ENCODE measurements at places on chromosomes 5 and 9.
A peak's percentile ranks its signal among the peaks of the same experiment; 100 is the strongest.

GRCh38 chr5:164680812-164681520 is 1175.5 kb downstream of the MAT2B start:
- no peak for DNase-seq

GRCh38 chr5:107330903-107331302 is 339.8 kb downstream of the EFNA5 start:
- DNase-seq = no peak

DNA sequence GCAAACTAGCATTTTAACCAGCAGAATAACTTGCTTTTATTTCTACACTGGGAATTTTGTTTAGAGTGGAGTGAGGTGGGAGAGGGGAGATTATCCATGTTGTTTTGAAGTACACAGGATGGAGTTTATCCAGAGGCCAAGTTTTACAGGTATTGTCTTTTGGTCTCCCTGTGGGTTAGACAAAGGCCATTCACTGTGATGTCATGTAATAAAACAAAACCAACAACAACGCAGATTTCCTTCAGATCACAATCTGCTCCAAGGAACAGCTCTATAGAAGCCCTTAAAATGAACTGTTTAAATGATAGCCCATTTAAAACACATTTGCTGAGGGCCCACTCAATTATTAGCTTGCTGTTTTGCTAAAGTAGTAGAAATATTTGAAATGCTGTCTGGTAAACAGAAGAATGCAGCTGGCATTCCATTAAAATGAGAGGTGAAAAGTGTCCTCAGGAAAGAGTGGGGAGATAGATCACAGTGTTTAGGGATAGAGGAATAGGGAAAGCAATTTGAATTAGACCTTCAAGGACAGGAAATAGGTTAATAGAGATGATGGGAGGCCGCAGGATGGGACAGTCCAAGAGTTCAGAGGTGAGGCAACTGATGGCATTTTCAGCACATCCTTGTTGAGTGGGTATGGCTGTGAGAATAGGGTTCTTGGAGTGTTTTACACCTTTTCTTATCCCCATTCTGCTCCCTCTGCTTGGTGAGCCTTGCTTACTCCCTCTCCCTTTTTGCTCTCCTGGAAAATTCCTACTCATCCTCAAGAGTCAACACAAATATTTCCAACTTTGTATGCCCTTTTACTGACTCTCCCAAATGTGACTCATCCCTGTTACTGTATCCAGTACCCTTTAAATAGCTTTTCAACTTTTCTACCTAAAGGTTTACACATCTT is 140.1 kb upstream of the NR3C1 start:
- DNase-seq = peak; percentile 82

DNA sequence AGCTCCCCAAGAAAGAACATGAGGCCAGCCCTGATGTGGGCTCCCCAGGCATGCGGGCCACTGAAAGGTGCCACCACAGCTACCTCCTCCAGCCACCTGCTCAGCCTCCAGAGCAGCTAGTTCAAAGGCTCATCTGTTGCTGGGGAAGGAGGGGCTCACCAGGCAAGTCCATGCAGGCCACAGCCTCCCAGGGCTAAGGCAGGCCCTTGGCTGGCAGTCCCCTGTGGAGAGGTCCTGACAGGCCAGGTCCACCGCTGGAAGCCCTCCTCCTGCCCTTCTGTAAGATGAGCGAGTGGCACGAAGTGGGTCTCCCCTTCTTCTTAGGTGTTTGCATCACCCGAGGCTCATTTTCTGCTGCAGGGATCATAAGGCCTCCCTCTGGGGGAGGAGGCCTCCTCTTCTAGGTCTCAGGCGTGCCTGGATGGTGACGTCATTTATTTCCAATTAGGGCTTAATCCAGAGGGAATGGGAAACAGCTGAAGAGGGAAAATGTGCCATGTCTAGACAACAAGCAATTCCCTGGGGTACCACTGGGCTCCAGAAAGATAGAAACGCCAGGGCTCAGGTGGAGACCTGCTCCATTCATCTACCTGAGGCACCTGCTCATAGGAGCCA is 91.6 kb downstream of the CFAP90 start:
- peak; percentile 31 for DNase-seq

- DNase-seq = no peak
Observed at GRCh38 chr5:148090146-148090772, 26.5 kb downstream of the SPINK5 start.

- no peak for DNase-seq
Observed at GRCh38 chr5:58501778-58502417, 10.7 kb downstream of the GAPT start.

DNA sequence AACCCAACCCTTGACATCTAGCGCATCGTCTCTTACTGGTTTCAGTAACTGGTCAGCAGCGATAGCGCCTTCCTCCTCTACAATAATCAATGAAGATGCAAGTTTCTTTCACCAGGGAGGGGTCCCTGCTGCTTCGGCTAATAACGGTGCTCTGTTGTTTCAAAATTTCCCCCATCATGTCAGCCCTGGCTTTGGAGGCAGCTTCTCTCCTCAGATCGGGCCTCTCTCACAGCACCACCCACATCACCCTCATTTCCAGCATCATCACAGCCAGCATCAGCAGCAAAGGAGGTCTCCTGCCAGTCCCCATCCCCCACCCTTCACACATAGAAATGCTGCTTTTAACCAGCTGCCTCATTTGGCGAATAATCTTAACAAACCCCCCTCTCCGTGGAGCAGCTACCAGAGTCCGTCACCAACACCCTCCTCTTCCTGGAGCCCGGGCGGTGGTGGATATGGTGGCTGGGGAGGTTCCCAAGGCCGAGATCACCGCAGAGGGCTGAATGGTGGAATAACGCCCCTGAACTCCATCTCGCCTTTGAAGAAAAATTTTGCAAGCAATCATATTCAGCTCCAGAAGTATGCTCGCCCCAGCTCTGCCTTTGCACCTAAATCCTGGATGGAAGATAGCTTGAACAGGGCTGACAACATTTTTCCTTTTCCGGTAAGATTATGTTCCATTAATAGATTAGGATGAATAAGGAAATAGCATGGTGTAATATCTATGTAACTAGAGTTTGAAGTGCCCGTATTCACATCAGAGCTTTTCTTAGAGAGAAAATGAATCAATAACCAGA is 2.2 kb downstream of the CPEB4 start:
- peak; percentile 46 for DNase-seq

DNA sequence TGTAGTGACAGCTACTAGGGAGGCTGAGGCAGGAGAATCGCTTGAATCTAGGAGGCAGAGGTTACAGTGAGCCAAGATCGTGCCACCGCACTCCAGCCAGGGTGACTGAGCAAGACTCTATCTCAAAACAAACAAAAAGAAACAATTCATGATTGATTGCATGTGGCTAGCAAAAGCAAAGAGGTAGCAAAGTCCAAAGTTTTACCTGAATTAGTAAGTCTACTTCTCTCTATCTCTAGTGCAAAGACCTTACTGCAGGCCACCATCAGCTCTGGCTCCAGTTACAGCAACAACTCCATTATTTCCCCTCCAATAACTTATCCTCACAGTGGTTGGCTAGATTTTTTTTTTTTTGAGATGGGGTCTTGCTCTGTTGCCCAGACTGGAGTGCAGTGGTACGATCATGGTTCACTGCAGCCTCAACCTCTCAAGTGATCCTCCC is 6.2 kb upstream of the SAR1B start:
- no peak for DNase-seq

DNA sequence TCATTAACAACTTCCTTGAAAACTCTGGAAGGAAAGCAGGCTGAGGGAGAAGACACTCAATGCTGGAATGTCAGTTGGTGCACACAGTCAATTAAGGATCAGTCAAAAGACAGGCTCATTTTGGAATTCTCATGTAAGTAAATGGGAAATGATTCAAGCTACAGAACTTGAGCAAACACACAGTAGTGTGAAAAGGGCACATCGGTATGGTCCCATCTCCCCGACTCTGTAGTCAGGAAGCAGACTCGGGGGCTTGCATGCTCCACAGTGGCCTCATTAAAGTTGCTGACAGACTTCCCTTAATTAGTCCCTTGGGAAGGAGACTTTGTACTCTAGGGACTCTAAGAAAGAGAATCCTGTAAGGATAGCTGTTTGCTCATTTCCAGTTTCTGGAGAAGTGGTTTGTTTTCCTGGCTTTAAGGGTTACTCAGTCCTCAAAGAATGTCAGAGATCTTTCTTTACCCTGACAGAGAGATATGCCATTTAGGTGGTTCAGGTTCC is 339.2 kb downstream of the ADAMTS6 start:
- peak; percentile 96 for DNase-seq

DNA sequence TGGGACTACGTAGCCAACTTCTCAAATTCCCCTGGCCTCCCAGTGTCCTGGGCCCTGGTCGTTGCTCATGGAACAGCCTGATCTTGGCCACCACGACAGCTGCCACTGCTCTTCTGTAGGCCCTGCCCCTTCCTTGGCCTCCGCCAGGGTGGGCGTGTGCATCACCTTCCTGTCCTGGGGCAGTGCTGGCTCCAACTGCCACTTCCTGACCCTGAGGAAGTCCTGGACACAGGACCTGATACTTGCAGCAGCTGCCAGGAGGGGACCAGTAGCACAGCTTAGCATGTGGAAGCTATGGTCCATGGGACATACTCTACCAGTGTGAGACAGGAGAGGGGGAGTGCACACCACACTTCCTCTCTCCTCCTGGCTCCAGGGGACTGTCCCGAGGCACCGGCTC is 145.2 kb downstream of the TENT4A start:
- DNase-seq = no peak

DNA sequence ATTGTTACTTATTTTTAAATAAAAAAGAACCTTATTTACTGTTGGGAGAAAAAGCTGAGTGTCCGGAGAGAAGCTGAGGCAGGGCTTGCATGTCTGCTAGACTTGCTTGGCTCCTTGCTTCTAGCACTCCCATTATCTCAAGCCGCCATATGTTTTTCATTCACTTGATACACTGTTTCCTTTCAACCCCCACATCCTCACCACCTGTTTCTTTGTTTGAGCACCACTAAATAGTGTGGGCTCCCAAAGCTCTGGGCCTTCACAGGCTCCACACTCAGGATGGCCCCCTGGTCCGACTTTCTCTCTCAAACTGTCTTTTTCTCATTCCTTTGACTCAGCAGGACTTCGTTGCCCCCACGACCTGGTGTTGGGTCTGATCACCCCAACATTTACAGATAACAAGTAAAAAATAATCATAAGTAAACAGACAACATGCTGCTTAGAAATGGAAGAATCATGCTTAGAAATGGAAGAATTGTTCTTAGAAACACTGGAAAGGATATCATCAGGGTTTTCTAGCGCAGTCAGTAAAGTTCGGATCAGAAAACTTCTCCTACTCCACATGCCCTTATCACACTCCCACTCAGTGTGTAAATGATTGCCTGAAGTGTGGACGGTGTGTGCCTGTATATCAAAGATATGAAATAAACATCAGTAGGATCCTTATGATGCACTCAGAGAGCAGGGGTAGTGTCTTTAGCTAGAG is 58.5 kb downstream of the APTX start:
- DNase-seq = no peak

DNA sequence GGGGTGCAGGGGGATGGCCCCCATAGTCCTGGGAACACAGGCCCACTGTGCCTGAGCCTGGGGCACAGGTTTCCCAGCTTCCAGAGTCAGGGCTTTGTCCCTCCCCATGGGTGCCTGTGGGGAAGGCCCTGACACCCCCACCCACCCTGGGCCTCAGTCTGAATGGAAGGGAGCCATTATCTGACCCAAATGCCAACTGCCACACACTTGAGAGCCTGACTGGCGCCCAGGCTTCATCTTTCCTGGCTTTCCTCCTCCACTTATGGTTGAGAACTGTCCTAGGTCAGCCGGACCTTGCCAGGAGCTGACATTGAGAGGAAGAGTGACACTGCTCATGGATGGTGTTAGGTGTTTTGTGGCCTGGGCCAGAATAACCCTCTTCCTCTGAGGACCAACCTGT is 24.0 kb downstream of the SH3PXD2B start:
- no peak for DNase-seq

DNA sequence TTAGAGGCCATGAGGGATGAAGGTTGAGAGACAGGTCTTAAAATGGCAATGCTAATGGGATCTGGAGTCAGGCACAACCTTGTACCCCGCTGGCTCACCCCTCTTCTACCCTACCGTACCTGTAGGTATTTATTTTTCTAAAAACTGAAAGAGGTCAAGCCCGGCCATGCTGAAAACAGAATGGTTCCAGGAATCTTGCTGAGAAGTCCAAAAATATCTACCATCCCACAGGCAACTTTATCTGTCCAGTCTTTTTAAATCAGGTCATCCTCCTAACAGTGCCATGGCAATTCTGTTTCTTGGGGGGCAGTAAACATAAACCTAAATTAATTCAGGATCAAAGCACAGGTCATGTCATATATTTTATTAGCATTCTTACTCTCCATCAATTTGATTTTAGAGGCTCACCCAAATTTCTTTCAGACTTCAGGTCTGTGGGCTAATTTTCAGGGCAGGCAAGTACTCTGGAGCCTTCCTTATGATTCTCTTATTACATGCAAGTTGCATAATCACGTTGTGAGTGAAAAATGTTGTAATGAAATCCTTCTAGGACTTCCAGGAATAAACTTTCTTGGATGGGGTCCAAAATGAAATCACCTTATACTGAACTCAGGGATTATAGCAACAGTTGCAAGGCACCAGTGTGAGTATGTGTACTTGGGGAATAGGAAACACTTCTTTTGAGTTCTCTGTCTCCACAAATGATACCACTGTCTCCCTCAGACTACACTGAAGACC is 102.7 kb upstream of the NREP start:
- DNase-seq = peak; percentile 66

DNA sequence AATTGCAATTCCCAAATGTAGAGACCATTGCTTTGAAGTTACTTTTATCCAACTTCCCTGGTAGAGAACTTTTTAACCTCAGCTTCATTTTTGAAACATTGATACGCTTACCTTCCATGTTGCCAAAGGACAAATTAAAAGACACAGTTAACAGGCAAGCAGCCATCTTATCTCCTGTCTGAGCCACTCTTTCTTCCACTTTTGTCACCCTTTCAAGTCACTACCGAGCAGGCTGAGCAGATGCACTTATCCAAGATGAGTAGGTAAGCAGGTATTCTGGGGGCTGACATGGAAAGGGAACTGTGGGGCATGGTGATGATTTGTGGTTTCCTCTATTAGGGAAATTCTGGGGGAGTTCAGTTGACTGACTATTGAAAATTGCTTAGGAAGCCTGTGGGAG is 66.7 kb downstream of the DOCK2 start:
- peak; percentile 24 for DNase-seq

- peak; percentile 97 for DNase-seq
Observed at GRCh38 chr5:59193616-59194319, 610.9 kb downstream of the RAB3C start.

DNA sequence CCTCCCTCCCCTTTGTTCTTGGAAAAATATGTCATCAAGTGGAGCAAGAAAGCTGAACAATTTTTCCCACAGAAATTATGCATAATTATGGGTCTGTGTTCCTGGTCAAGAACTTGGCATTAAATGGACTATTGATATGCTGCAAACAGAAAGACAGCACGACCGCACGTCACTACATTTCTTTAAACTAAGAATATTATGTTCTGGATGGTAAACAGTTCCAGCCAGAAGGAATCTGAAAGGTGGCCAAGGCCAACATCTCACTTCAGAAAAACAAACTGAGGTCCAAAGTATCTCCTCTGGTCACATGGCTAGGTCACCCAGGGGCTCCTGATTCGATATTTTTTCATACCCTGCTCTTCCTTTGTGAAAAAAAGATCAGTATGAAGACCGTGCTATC is 173.3 kb upstream of the GAS1 start:
- DNase-seq = no peak

Measured in EH (cell line).